ENCODE measurements at places on chromosomes 6 and 20. TPM values are rescaled to one million over a fixed set of nuclear protein-coding genes. Genes with fewer than 3 reads are reported as not detected.

DNA sequence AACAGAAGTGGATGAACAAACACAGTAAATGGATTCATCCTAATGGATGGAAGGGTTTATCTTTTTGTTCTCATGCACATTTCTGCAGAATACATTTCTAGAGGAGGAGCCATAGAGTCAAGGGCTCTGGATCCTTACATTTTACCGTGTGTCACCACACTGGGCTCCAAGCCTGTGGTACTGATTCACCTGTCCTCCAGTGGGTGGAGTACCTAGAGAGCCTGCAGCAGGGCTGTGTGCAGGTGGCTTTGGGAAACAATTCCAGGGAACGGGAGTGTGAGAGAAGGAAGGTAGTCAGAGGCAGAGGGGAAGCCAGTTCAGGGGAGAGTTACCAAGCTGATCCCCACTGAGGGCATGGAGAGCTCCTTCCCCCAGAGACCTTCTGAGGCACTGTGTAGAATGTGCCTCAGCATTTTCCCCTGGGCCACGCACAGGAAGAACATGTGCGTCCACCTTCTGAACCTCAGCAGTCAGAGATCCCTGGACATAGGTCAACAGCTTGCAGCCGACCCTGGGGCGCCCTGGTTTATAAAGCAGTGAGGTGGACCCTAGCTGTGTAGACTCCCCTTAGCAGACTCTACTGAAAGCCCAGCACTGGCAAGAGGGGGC lies 85.3 kb upstream of the SLC22A23 start:
- H3K4me3 ChIP-seq, result no peak overlapping the region
- no peak overlapping the region for H3K27ac ChIP-seq
- DNase-seq, result no peak
- no peaks in the 10 kb centered on the region for H3K36me3 ChIP-seq
- no peaks in the 10 kb centered on the region for H3K27me3 ChIP-seq

- H3K27ac ChIP-seq, result no peak overlapping the region
- no peak overlapping the region for H3K4me3 ChIP-seq
- peaks cover 33% of the 10 kb centered on the region for H3K27me3 ChIP-seq
These were observed 24.9 kb upstream of the IRF4 start for GRCh38 chr6:366389-367297.

DNA sequence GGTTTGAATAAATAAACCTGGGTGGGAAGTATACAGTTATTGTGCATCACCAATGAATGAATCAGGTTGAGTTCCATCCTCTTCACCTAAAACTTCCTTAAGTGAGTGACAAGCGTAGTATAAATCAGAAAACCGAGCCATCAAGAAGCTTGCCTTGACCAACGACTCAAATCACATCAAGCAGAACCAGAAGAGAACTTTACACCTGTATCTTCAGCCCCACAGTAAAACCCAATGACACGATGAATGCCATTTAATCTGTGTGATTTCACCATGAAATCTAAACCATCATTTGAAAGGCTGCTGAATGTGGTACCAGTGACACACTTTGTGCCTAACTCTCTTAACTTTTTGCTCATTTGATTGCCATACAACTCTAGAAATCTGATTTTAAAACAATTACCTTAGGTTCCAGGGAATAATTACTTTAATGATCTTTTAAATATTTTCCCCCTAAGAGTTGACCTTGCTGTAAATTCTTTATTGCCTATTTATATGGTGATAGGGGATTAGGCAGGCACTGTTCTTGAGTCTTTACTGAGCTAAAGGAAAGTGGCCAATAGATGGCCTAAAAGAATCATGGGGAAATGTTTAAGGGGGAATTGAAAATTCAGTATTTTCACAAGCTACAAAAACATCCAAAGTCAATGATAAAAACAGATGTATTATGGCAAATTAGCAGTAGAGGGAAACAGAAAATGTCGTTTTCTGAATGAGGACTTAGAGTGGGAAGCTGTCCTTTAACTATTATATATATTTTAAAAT lies 152.0 kb upstream of the EYA4 start:
- no peak for DNase-seq
- no peak overlapping the region for H3K4me3 ChIP-seq
- no peaks in the 10 kb centered on the region for H3K4me1 ChIP-seq
- no peak overlapping the region for H3K27ac ChIP-seq

DNA sequence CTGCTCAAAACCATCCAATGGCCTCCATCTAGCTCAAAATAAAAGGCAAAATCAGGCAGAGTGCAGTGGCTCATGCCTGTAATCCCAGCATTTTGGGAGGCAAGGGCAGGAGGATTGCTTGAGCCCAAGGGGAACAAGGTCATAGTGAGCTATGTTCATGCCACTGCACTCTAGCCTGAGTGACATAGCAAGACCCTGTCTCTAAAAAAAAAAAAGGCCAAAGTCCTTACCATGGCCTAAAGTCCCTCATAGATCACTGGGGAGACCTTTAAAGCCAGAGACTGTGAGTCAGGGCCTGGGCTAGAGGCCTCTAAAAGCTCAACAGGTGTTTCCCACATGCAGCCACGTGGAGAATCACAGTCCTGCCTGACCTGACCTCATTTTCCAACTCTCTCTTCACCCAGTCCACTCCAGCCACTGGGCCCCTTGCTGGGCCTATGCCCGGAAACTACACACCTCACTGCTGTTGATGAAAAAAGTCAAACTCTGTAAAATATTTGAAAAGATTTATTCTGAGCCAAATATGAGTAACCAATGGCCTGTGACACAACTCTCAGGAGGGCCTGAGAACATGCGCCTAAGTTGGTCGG lies 28.2 kb upstream of the TAB2 start:
- no peaks in the 10 kb centered on the region for H3K36me3 ChIP-seq
- H3K4me3 ChIP-seq, result no peak overlapping the region
- no peak for DNase-seq
- no peaks in the 10 kb centered on the region for H3K27me3 ChIP-seq
- H3K4me1 ChIP-seq, result no peaks in the 10 kb centered on the region
- no peak overlapping the region for H3K27ac ChIP-seq

DNA sequence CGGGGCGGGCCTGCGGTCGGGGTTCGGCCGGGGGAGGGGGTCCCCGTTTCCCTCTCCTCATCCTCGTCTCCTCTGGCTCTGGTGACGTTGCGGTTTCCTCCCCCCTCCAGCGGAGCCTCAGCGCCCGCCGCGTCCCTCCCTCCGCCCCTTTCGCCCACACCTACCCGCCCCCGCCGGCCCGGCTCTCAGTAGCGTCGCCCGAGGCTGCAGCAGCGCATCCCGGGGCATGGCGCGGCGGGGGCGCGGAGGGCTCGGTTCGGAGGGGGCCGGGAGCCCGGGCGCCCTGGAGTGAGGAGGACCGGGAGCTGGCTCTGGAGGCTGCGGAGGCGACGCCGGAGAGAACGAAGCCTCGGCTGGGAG lies at the start of gene DSE:
TSS of gene DSE (plus strand) at position 188 of the 360 bp plus-strand sequence. CDS start 28,304 bp downstream, outside the sequence.
- no peaks in the 10 kb centered on the region for H3K27me3 ChIP-seq
- 0 out of 2 replicates have a peak, but pooled peaks cover 3% of the 10 kb centered on the region for H3K36me3 ChIP-seq
- H3K27ac ChIP-seq, result peak within 1 kb of the TSS; percentile 87
- peaks cover 14% of the 10 kb centered on the region for H3K4me1 ChIP-seq

GRCh38 chr6:87755708-87756671 lies 54.0 kb upstream of the AKIRIN2 start:
- H3K36me3 ChIP-seq, result no peaks in the 10 kb centered on the region
- H3K27ac ChIP-seq, result peak overlapping the region; percentile 82
- H3K27me3 ChIP-seq, result no peaks in the 10 kb centered on the region

BHLHE23 gene
- not detected for total RNA-seq

GATA5 gene
- total RNA-seq, result not detected

MEP1A gene
- not detected for total RNA-seq

GRCh38 chr6:79230149-79230548 lies 4.3 kb downstream of the HMGN3 start:
- H3K4me3 ChIP-seq, result no peak overlapping the region
- H3K27ac ChIP-seq, result no peak overlapping the region
- no peaks in the 10 kb centered on the region for H3K36me3 ChIP-seq
- peak; percentile 14 for DNase-seq

DNA sequence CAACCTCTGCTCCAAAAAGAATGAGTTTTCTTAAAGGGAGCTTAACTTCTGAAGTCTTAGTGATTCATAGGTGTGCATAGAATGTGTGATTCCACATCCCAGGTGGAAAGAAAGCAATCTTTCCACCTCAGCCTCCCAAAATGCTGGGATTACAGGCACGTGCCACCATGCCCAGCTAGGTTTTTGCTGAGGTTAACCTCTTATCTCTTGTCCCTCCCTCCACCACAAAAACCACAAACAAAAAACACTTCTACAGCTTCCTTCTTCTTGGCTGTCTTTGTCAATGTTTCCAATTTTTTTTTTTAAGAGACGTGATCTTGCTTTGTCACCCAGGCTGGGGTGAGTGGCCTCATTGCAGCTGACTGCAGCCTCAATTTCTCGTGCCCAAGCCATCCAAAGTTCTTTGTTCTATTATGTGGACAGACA lies 8.1 kb upstream of the CSE1L start:
- H3K4me3 ChIP-seq, result no peak overlapping the region
- no peak overlapping the region for H3K27ac ChIP-seq
- no peaks in the 10 kb centered on the region for H3K27me3 ChIP-seq
- no peaks in the 10 kb centered on the region for H3K4me1 ChIP-seq
- peaks cover 10% of the 10 kb centered on the region for H3K36me3 ChIP-seq

DNA sequence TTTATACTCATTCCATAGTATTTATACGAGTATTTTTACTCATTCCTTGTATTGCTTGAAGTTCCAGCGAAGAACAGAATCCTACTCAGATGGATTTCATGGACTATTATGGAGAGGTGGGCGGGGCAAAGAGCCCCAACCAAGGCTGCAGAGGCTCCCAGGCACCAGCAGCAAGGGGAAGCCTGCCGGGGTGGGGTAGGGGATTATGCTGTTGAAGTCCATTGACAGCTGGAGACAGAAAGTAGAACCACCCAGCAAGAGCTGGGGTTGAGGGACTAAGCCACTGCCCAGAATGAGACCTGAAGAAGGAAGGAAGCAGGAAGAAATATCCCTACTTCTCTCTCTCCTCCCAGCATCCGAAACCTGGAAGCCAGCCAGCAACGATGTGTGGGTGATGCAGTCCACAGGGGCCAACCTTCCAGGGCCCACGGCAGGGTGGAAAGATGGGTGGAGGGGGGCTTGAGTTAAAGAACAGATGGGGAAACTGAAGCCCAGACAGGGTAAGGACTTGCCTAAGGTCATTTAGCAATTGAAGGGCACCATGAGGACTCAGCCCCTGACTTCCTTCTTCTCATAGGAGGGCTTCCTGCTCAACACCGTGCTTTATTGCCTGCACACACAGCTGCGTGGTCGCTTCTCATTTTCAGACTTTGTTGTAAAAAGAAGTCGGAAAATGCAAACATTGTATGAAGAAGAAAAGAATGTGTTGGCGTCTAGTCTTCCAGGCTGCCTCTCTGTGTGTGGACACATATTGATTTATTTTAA lies 18.3 kb upstream of the GTSF1L start:
- no peak overlapping the region for H3K27ac ChIP-seq
- H3K27me3 ChIP-seq, result no peaks in the 10 kb centered on the region
- no peak overlapping the region for H3K4me3 ChIP-seq
- H3K4me1 ChIP-seq, result no peaks in the 10 kb centered on the region

Measured in GM23248 (cell line).